ENCODE measurements at places on chromosomes 12 and 14.

GRCh38 chr12:117328556-117329100 is 32.8 kb downstream of the NOS1 start:
- DNase-seq: no peak

- peak; percentile 39 for DNase-seq
These were observed 189.5 kb upstream of the PLEKHG7 start for GRCh38 chr12:92513231-92513730.

DNA sequence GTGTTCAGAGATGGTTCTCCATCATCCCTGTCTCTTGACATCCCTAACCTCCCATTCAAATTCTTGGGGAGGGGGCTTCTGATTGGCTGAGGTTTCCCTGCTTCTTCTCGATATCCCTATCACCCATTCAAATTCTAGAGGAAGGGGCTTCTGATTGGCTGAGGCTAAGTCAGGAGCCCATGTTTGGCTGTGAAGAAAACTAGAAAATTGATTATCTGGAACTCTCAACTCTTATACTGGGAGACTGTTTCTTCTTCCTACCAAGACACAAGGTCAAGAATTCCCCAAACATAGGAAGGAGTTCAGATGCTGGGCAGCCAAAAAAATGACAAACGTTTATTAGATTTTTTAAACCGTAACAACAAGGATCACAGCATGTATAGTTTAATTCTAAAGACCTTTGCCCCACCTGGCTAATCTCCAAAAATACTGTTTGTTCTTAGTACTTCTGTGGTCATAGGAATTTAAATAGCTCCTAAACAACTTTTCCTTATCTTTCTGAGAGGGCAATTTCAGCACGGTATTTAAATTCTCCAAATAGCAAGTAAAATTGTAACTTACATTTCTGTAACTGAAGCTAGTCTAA is 26.4 kb downstream of the SPIC start:
- no peak for DNase-seq

DNA sequence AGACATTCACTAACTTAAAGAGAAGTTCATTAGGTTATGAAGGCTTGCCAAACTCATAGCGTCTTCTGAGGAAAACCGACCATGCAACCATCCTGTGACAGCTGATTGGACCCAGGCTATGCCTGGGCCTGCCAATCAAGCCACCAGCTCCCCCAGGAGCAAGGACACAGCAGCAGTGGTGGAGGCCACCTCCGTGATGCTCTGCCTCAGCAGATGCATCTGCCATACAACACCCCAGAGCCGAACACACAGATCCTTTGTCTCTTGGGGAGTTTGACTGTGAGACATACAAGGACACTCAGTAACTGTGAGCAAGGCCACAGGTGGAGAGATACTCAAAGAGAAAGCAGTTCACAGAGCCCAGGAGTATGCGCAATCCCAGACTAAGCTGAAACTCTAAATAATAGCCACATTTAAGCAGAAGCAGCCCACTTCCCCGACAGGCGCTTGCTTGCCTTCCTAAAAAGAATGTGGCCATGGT is 10.0 kb upstream of the CNIH1 start:
- DNase-seq: no peak

GRCh38 chr14:54936816-54937215 is 34.2 kb upstream of the GCH1 start:
- no peak for DNase-seq

- peak; percentile 61 for DNase-seq
These were observed 88.5 kb downstream of the GXYLT1 start for GRCh38 chr12:42056130-42056529.

GRCh38 chr12:62396750-62397149 is 69.9 kb upstream of the MON2 start:
- no peak for DNase-seq

DNA sequence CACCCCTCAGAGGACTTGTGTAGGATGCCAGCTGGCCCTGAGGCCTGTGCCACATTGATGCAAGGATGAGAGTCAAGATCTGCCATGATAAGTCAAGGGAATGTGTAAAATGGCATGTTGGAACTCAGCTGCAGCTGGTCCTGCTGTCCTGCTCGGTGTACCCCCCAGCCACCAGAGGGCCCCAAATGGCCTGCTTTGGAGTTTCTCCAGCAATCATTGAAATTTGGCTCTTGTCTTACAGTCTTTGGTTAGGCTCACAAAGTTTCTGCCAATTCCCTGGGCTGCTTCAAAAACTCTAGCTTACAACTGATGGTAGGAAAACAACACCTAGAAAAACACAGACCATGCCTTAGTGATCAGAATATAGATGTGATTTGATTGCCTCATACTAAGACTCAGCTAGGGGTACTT is 76.8 kb downstream of the HSD17B6 start:
- DNase-seq: peak; percentile 60

DNA sequence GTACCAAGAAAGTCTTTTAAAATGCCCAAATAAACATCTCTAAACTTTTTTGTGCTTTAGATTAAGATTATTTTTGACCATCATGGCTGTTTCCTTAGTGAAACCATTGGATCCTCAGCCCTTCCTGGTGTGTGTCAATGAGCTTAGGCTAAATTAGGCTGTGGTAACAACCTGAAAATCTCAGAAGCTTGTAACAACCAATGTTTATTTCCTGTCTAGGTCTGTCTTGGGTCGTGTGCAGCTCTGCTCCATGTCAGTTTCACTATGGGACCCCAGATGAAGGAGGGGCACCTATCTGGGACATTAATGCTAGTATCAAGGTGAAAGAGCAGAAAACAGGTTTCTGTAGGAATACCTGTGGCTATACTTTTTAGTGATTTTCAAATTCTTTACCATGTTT is 49.9 kb downstream of the KCNMB4 start:
- no peak for DNase-seq

DNA sequence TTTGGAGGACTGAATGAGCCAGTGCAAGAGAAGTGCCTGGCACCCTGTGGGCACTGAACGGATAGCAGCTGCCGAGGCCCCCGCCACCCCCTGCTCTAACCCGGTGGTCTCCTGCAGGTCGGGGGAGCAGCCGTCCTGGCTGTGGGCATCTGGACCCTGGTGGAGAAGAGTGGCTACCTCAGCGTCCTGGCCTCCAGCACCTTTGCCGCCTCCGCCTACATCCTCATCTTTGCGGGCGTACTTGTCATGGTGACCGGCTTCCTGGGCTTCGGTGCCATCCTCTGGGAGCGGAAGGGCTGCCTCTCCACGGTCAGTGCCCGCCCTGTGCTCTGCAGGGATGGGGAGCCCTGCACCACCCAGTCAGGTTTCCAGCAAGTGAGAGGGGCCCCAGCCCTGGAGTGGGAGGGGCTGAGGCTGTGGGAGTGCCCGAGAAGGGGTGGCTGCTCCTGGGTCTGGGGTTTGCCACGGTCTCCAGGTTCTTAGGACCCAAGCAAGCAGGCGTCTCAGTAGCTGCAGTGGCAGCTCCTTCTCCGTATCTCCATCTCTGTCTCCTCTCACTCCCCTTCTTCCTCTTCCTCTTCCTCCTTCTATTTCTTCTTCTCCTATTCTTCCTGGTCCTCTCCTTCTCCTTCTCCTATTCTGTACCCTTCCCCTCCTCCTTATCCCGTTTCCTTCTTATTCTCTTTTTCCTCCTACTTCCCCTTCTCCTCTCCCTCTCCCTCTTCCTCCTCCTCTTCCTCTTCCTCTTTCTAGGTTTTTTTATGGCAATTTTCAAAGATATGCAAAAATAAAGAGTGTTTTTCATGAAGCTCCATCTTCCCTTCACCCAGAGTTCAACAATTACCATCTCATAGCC is 37.4 kb downstream of the TSPAN11 start:
- DNase-seq: no peak

- DNase-seq: no peak
These were observed 35.1 kb downstream of the NIN start for GRCh38 chr14:50795909-50796308.

DNA sequence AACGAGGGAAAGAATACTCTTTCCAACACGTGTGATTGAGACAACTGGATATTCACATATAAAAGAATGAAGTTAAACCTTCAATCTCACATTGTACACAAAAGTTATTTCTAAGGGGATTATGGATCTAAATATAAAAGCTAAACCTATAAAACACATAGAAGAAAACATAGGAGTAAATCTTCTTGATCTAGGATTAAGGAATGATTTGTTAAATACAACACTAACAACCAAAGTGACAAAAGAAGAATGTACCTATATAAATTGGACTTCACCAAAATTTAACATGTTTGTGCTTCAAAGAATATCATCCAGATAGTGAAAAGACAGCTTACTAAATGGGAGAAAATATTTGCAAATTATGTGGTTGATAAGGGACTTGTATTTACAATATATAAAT is 36.9 kb upstream of the DLGAP5 start:
- no peak for DNase-seq

GRCh38 chr12:121222847-121223246 is 12.9 kb downstream of the P2RX4 start:
- no peak for DNase-seq

Measured in AML-193 (cell line).